ENCODE measurements at places on chromosomes 3 and 15. TPM values are rescaled to one million over a fixed set of nuclear protein-coding genes. Genes with fewer than 3 reads are reported as not detected.

DNA sequence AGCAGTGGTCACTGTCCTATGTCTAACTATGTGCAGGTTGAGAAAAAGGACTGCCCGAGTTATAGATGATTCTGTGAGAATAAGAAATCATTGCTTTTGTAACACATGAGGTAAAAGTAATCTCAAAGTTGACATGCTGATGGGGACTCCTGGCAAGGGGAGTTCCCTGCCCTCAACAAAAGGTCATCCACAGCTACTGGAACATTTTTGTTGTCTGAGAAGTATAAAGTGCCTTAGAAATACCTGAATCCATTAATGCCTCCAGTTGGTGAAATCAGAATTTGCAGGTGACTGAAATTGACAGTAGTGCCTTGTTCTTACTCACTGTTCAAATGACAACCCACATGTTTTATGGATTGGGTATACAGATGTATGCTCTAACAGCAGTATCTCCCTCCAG, 43.7 kb upstream of the RBM5 start:
- no peak for DNase-seq

GRCh38 chr15:39438260-39438659, 142.6 kb upstream of the THBS1 start:
- no peak for DNase-seq

The ECE2 gene
- not detected for polyA plus RNA-seq

DNA sequence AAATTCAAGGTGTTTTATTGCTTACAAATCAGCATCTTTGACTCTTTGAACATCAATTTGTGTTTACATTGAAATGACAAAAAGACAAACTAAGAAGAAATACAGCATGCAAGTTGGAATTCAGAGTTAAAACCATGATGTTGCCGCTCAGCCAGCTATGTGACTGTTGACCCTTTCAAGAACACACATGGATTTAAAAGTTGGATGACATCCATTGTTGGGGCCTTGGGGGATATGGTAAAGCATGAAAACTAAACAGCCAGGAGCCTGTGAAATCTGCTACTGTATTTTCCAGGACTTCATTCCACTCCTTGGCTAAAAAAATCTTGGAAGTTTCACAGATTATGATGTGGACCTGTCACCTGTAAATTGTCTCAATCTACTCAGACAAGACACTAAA, 4.6 kb downstream of the P2RY1 start:
- DNase-seq = no peak

DNA sequence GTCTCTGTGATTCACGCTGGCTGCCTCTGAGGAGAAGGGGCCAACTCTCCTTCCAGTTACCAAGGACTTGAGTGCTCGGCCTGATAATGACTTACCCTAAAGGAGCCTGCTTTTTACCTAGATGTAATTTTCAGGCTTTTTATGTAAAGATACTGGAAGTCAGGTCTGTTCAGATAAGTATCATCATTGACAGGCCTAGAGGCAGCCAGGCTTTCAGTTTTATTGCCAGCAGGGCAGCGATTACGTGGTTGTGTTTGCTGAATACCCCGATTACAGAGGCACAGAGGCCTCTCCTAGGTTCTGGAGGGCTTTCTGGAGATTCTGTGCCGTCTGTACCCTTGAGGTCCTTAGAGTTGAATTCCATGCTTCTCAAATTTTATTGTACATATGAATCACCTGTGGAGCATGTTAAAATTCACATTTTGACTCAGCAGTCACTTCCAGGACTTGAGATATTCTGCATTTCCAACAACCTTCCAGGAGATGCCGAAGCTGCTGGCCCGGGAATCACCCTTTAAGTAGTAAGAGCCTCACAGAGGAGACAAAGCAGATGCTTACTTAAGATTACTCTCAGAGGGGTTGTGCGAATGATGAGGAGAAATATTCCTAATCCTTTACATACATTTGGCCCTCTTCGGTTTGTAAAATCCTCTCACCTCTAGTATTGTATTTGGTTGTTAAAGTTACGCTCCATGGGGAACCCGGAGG, 160.1 kb upstream of the BHLHE40 start:
- no peak for DNase-seq

DNA sequence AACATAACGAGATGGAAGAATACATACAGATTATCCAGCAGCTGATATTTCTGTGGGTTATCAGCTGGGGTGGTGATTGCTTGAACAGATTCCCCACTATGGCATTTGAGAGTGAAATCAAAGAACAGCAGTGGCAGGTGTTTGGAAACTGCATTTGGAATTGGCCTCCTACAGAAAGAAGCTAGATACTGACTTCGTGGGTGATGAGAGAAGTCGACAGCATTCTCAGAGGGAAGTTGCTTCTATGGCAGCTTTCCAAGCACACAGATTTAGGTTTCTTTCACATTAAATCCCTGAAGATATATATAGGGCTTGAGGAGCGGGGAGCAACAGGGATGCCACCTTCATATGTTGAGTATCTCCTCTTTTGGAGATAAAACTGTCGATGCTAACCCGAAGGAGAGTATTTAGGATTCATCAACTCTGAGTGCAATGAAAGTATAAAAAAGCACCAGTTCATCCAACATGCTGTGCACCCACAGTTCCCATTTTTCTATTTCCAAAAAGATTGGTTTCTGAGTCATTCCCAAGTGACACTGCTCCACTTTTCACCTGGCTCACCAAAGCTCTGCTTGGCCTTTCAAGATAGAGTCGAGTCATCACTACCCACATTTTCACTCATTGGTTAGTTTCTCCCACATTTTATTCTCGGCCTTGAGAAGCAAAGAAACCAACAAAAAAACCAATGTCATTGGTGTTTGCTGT, 579.8 kb upstream of the SUCLG2 start:
- no peak for DNase-seq

DNA sequence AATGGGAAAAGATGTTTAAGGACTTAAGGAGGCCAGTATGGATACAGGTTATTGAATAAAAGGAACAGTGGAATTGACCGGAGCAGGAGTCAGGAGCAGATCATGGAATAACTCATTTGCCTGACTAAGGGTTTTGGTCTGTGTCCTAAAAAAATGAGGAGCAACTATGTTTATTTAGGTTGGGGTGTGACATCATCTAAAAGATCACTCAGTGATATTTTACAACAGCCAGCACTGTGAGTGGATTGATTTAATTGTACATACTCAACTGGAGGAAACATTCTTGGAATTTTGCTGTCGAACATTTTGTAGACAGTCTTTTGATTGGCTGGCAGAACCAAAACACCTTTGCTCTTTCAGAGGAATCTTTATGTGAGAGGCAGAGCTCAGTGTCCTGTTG, 348.6 kb upstream of the CDIN1 start:
- no peak for DNase-seq

The TNNC1 gene
- 671 TPM for polyA plus RNA-seq

- no peak for DNase-seq
Observed at GRCh38 chr15:99137877-99138276, 33.0 kb downstream of the SYNM start.

DNA sequence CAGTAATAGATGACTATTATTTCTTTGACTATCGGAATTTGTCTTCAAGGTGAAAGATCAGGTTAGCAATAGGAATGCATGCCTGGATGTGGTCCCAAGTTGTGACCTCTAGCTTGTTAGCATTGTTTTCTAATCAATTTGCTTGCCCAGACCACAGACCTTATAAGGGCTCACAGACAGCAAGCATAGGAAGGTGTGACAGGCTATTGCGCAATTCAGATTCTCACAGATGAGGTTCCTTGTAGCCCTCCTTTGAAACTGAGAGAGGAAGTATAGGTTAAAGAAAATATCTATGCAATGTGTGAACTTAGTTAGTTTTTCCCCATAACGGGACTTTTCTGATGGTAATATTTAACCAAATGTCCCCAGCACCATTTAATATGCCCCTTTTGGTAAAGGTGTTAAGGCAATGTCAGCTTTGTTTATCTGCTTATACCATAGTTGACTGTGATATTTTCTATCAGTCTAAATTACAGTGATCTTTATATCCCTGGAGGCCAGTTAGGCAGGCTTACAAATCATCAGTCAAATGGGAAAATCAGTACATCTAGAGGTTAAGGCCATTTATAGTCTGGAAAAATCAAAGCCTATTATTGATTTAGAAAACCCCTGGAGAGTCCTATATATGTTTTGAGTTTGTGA, 168.1 kb upstream of the MBNL1 start:
- no peak for DNase-seq

- DNase-seq = no peak
Observed at GRCh38 chr3:172687501-172687900, 23.4 kb downstream of the NCEH1 start.

- DNase-seq = no peak
Observed at GRCh38 chr15:101203607-101204189, 48.1 kb downstream of the CHSY1 start.

GRCh38 chr15:68620721-68621527, 42.1 kb downstream of the CORO2B start:
- DNase-seq = no peak

DNA sequence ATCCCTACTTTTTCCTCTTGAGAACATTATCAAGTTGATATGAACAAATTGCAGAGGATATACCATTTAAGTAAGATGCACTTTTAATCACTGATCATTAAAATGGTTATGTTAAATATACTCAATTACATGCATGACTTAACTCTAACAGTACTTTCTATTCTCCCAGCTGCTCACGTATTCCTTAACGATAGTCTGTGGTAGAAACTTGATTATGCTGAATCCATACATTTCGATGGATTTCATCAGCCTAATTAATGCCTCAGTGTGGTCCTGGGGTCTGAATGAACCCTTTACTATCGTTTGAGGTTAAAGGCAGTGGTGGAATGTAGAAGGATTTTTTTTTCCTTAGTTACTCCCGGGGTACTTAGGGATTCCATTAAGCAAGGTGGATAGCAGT, 18.6 kb downstream of the SOX2 start:
- DNase-seq = no peak

- no peak for DNase-seq
Observed at GRCh38 chr3:42515976-42516375, 13.5 kb downstream of the VIPR1 start.

DNA sequence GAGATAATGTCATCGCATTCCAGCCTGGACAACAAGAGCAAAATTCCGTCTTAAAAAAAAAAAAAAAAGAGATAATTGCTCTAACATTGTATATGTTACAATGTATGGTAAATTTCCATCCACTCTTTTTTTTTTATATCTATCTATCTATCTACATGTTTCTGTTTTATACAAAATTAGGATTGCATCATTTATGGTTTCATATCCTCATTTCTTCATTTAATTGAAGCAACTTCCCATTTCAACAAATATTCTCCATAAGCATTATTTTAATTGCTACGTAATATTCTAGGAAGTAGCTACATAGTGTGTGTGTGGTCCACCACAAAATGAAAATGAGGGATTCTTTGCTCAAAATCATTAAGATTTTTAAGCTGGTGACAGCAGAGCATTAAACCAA, 18.4 kb downstream of the RBP1 start:
- no peak for DNase-seq

DNA sequence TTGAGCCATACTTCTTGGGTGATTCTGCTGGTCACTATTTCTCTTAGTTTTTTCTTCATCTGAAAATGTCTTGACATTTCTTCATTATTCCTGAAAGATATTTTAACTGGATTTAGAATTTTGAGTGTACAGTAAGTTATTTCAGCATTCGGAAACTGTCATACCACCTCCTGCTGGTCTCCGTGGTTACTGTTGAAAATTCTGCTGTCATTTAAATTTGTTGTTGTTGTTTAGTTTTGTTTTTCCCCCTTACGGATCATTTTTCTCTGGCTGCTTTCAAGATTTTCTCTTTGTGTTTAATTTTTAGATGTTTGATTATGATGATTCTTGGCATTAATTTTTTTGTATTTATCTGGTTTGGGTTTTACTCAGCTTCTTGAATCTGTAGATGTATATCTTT, 100.5 kb downstream of the CHRNA7 start:
- DNase-seq = no peak

DNA sequence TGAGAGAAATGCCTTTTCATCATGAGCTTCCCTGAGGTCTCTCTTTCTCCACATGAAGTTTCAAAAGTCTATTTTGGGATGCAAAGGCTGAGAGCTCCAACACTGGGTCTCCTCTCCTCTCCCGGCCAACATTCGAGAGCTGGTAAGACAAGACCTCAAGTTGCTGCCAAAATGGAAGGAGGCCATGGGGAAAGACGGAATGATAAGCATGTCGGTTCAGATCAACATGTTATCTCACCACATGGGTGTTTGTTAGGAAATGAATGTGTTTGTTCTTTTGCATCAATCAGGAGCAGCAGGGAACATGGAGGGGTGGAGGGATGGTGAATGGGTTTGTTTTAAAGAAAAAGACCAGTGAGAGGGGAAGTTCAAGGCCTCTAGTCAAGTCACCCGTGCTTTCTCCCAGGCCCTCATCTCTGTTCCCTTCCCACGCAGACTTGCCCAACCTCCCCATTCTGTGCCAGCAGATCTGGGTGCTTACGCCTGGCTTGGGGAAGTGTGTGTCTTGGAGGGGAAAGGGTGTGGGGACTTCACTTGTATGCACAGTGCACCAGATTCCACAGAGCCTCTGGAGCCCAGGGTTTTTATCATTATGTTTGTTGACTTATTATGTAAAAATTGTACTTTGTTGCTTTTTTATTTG, 23.5 kb upstream of the ATP10A start:
- DNase-seq = no peak

The PLAAT1 gene
- polyA plus RNA-seq = 24.4 TPM

The SCN11A gene
- 2.5 TPM for polyA plus RNA-seq

The CP gene
- 1.3 TPM for polyA plus RNA-seq

The LRRC34 gene
- polyA plus RNA-seq = 3.5 TPM

GRCh38 chr15:40081691-40082194, 26.9 kb downstream of the BMF start:
- no peak for DNase-seq

DNA sequence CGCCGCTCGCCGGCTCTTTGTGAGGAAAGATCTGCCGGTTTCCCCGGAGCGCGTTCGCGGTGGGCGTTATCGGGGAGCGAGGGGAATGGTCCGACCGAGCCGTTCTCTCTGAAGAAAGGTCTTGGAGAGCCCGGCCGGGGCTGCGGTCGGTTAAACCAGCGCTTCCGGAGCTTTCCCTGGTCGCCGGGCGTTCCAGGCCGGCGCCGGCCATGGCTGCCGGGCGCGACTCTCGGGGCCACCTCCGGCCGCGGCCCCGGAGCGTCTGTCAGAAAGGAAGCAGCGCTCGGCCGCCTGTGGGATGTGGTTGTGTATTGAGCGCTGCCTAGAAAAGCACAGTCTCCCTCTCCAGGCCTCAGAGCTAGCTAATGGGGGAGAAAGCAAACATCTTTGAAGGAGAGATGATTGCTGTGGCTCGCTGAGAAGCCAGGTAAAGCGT, 731 bp downstream of the FYTTD1 start:
- DNase-seq = no peak

The PLA2G4E gene
- polyA plus RNA-seq = 2.0 TPM

Data from forelimb muscle (tissue), 1 donor.